ENCODE measurements at places on chromosomes 3 and 15. TPM values are rescaled to one million over a fixed set of nuclear protein-coding genes. Genes with fewer than 3 reads are reported as not detected.

DNA sequence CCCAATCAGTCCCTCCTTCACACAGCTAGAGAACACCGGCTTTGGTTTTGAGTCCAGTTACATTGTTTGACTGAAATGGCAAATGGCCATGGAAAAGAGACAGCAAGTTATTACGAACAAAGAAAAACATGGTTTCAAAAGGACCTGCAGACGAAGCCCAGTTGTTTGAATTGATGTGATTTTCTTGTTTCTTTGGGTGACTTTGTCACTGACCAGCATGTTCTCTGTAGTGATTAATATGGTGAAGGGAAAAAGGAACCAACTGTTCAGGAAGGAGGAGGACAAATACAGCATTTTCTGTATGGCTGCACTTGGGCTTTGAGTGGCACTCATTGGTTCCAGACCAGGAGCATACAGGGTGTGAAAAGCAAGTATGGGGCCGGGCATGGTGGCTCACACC, 217.4 kb upstream of the TPM1 start:
- H3K4me3 ChIP-seq, result no peak overlapping the region
- H3K36me3 ChIP-seq, result no peaks in the 10 kb centered on the region
- H3K27me3 ChIP-seq, result no peaks in the 10 kb centered on the region
- peaks cover 32% of the 10 kb centered on the region for H3K4me1 ChIP-seq
- DNase-seq, result no peak

DNA sequence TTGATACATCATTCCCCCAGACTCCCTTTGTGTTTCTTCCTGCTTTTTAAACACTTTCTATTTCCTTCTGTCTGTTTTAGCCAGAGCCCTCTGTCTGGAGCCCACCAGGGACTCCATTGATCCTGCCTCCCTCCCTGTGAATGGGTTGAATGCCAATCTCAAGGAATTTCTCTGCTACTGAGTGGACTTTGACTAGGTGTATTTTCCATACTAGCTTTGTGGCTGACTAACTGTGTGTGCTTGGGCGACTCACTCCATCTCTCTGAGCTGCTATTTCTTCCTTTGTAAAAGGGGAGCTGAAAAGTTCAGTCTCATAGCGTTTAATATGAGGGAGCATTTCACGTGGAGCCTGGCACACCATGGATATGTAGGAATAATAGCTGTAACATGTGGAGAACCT, 98.8 kb downstream of the EEFSEC start:
- no peaks in the 10 kb centered on the region for H3K36me3 ChIP-seq
- peaks cover 8% of the 10 kb centered on the region for H3K4me1 ChIP-seq
- DNase-seq, result no peak
- no peak overlapping the region for H3K4me3 ChIP-seq
- H3K27me3 ChIP-seq, result no peaks in the 10 kb centered on the region

- H3K4me3 ChIP-seq, result no peak overlapping the region
- H3K27me3 ChIP-seq, result no peaks in the 10 kb centered on the region
- no peak overlapping the region for H3K27ac ChIP-seq
- no peaks in the 10 kb centered on the region for H3K4me1 ChIP-seq
Measured at GRCh38 chr15:74411686-74412085, 22.1 kb downstream of the SEMA7A start.

DNA sequence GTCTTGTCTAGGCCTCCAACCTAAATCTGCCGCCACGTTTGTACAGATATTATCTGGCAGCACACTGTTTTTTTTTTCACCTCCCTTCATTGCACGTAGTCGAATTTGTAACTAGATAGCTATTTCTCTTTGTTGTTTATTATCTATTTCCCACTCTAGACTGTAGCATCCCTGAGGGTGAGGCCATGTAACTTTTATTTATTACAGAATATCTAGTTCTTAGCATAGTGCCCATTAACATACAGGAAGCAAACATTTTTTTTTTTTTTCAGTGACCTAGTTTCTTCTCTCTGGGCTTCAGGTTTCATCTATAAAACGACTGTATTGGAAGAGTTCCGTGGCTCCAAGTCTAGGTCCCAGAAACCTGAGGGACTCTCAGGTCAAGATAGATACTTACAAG, 354.3 kb downstream of the FGF12 start:
- H3K36me3 ChIP-seq, result no peaks in the 10 kb centered on the region
- H3K27ac ChIP-seq, result no peak overlapping the region
- H3K4me1 ChIP-seq, result no peaks in the 10 kb centered on the region
- H3K27me3 ChIP-seq, result no peaks in the 10 kb centered on the region
- no peak for DNase-seq

- no peaks in the 10 kb centered on the region for H3K36me3 ChIP-seq
- H3K4me1 ChIP-seq, result peaks cover 36% of the 10 kb centered on the region
- no peaks in the 10 kb centered on the region for H3K27me3 ChIP-seq
- no peak for DNase-seq
Measured at GRCh38 chr3:49902511-49903345, 945 bp downstream of the MST1R start.

DNA sequence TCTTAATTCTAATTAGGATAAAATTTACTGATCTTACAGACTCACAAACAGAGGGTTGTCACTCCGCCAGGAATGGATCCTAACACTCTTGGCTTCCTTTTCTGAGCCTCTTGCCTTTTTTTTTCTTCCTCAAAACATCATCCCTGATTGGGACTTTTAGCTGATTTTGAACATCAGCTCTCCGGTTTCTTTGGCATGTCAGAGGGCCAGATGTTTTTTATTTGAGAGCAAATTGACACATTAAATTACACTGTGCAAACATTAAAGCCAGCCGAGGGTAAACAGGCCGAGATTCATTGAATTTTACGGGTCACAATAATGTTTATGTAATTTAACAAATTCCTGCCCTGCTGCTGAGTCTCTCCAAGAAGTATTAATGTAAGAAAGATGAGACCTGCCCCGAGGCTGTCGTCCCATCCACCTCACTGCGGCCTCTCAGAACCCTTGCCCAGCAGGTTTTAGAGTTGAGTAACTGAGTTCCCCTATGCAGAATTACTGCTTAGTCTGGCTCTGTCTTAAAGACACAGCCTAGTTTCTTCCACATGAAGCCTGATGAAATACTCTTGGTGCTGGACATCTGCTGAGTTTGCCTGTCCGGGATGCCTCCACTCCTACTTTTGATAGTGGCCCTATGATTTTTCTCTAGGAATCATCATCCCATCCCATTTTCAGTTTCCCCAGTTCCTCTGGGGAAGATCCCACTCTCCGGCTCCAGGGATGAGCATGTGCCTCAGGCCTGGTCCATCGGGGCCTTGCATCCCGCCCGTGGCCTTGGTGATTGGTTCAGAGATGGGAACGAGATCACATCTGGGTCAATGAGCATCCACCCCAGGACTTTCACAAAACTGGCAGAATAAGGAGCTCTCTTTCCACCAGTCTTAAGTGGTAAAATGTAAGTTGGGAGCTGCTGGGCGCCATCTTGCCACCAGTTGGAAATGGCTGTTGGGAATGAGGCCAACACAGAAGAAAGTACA, 226.6 kb upstream of the TLE3 start:
- DNase-seq, result peak; percentile 77
- peaks cover 51% of the 10 kb centered on the region for H3K4me1 ChIP-seq
- H3K27ac ChIP-seq, result peak overlapping the region; percentile 75

The DUOXA2 gene
- 40.1 TPM for polyA plus RNA-seq

The CASR gene
- 0.18 TPM for polyA plus RNA-seq

The ARHGAP11A gene
- 4.8 TPM for polyA plus RNA-seq

The SCN10A gene
- not detected for polyA plus RNA-seq
